Dermis lymphatic vessel endothelial cell (primary cell): ENCODE measurements at places on chromosomes 2 and 18. TPM values are rescaled to one million over a fixed set of nuclear protein-coding genes. Genes with fewer than 3 reads are reported as not detected.

FIGN gene
- total RNA-seq, result 0.11 TPM in 1 of 2 replicates, not detected in the other

MEMO1 gene
- total RNA-seq, result 33.9 and 37.2 TPM in 2 replicates

ALPI gene
- total RNA-seq, result not detected in 2 replicates

MOGAT1 gene
- not detected in 2 replicates for total RNA-seq

RIF1 gene
- 26.8 and 36.6 TPM in 2 replicates for total RNA-seq

UGT1A4 gene
- total RNA-seq, result not detected in 2 replicates

SPC25 gene
- 0.76 and 1.4 TPM in 2 replicates for total RNA-seq

EMILIN2 gene
- total RNA-seq, result 1.4 and 2.4 TPM in 2 replicates

IMPACT gene
- 24.1 and 28.0 TPM in 2 replicates for total RNA-seq

XIRP2 gene
- under 0.01 and 0.09 TPM in 2 replicates for total RNA-seq

CXCR1 gene
- not detected in 2 replicates for total RNA-seq

OTOS gene
- not detected in 2 replicates for total RNA-seq

HOXD13 gene
- under 0.01 TPM in 1 of 2 replicates, not detected in the other for total RNA-seq

REEP1 gene
- 17.7 and 22.9 TPM in 2 replicates for total RNA-seq

ABCG5 gene
- not detected in 2 replicates for total RNA-seq

SERPINE2 gene
- 2.2 and 2.4 TPM in 2 replicates for total RNA-seq

CD8A gene
- total RNA-seq, result not detected in 2 replicates

CHRND gene
- total RNA-seq, result not detected in 2 replicates

CDH2 gene
- total RNA-seq, result 0.26 and 1.8 TPM in 2 replicates

RTP5 gene
- total RNA-seq, result not detected in 2 replicates

TXNDC2 gene
- not detected in 2 replicates for total RNA-seq

RNF125 gene
- 3.9 and 7.3 TPM in 2 replicates for total RNA-seq

LIMS4 gene
- total RNA-seq, result 45.6 and 52.5 TPM in 2 replicates

IL18RAP gene
- total RNA-seq, result not detected in 2 replicates

GCA gene
- 3.4 and 6.6 TPM in 2 replicates for total RNA-seq

ERFE gene
- 0.22 TPM in 1 of 2 replicates, not detected in the other for total RNA-seq

ST8SIA5 gene
- total RNA-seq, result under 0.01 TPM in 1 of 2 replicates, not detected in the other

CIAO1 gene
- total RNA-seq, result 92.6 and 100 TPM in 2 replicates

MROH2A gene
- not detected in 2 replicates for total RNA-seq

LHCGR gene
- not detected in 2 replicates for total RNA-seq

MARCO gene
- not detected in 2 replicates for total RNA-seq

IL36A gene
- total RNA-seq, result not detected in 2 replicates

GALNT13 gene
- total RNA-seq, result under 0.01 and 0.60 TPM in 2 replicates

UGT1A8 gene
- total RNA-seq, result not detected in 2 replicates

SELENOI gene
- total RNA-seq, result 9.1 and 10.9 TPM in 2 replicates

EGR4 gene
- total RNA-seq, result under 0.01 TPM in 1 of 2 replicates, not detected in the other

SPATA3 gene
- not detected in 2 replicates for total RNA-seq

STARD6 gene
- 0.11 TPM in 1 of 2 replicates, not detected in the other for total RNA-seq

UGT1A6 gene
- total RNA-seq, result not detected in 2 replicates

GPBAR1 gene
- total RNA-seq, result 0.09 TPM in 1 of 2 replicates, not detected in the other

SCN1A gene
- 0.09 and 0.43 TPM in 2 replicates for total RNA-seq

DNAJC5G gene
- total RNA-seq, result 0.60 and 2.4 TPM in 2 replicates

TRPM8 gene
- not detected in 2 replicates for total RNA-seq

NAT8 gene
- not detected in 2 replicates for total RNA-seq

HRH4 gene
- total RNA-seq, result not detected in 2 replicates

ELOA2 gene
- total RNA-seq, result not detected in 2 replicates

POU3F3 gene
- total RNA-seq, result not detected in 2 replicates

MATN3 gene
- 0.52 and 0.76 TPM in 2 replicates for total RNA-seq

CLIP4 gene
- 5.4 and 5.9 TPM in 2 replicates for total RNA-seq

GAREM2 gene
- total RNA-seq, result 0.17 and 0.22 TPM in 2 replicates

ARL4C gene
- total RNA-seq, result 1.8 and 3.1 TPM in 2 replicates

CAPN14 gene
- total RNA-seq, result under 0.01 and 0.09 TPM in 2 replicates

RNU2-63P gene
- 23.5 and 93.7 TPM in 2 replicates for total RNA-seq
